ENCODE measurements at places on chromosomes 11 and 22. TPM values are rescaled to one million over a fixed set of nuclear protein-coding genes. Genes with fewer than 3 reads are reported as not detected.

GRCh38 chr22:27792452-27793161, 8.9 kb downstream of the MN1 start:
- H3K36me3 ChIP-seq, result no peaks in the 10 kb centered on the region
- peaks cover 46% of the 10 kb centered on the region for H3K27me3 ChIP-seq
- DNase-seq, result no peak
- H3K4me1 ChIP-seq, result no peaks in the 10 kb centered on the region

- H3K36me3 ChIP-seq, result peaks cover 14% of the 10 kb centered on the region
- DNase-seq, result peak; percentile 78
- H3K4me3 ChIP-seq, result peak overlapping the region; percentile 2
Measured at GRCh38 chr11:77407613-77408012, 66.3 kb downstream of the PAK1 start.

GRCh38 chr22:37101311-37102066, 8.0 kb downstream of the TMPRSS6 start:
- H3K27me3 ChIP-seq, result peaks cover 63% of the 10 kb centered on the region
- no peaks in the 10 kb centered on the region for H3K4me1 ChIP-seq
- DNase-seq, result no peak
- no peaks in the 10 kb centered on the region for H3K36me3 ChIP-seq
- H3K27ac ChIP-seq, result no peak overlapping the region

DNA sequence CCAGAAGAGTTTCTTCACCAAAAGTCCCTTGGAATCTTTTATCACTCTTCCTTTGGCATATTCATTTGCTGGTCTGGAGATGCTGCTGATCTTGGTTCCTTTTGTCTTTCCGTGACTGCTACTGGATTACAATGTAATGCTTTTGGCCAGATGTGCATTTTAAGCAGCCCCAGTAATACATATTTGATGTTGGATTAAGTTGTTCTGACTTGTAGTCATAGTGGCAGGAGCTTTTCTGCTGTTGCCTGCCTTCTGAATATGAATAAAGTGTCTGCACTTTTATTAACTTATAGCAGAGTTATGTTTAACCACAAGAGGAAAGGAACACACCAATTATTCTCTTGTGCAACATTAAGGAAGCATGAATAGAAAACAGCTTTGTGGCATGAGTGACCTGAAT, 360.0 kb upstream of the DDI1 start:
- peaks cover 37% of the 10 kb centered on the region for H3K4me1 ChIP-seq
- no peak overlapping the region for H3K27ac ChIP-seq

GRCh38 chr11:79845002-79845709, 404.3 kb upstream of the TENM4 start:
- no peak overlapping the region for H3K27ac ChIP-seq
- H3K4me3 ChIP-seq, result no peak overlapping the region
- H3K27me3 ChIP-seq, result no peaks in the 10 kb centered on the region
- DNase-seq, result no peak
- H3K4me1 ChIP-seq, result no peaks in the 10 kb centered on the region
- H3K36me3 ChIP-seq, result no peaks in the 10 kb centered on the region

DNA sequence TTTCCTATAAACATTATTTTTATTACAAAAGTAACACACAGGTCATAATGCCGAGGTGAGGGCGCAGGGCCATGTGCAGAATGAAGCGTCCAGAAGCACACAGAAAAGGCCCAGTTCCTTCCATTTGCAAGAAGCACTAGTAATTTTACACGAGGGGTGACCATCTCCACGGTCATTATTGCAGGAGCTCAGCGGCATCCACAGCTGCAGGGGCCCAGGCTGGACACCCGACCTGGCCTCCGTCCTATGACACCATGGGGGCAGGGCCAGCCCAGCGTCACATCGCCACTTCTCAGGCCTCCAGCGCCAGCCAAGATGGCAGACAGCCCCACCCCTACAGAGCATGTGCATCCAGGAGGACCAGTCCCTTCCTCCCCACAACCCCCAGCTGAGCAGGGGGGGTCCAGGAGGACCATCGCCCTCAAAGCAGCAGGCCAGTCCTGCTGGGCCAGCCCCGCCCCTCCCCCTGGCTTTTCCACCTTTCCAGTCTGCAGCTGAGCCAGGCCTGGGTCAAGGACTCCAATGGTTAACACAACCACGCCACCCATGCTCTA, 3.5 kb downstream of the IGF2 start:
- H3K27ac ChIP-seq, result no peak overlapping the region
- H3K4me1 ChIP-seq, result no peaks in the 10 kb centered on the region
- H3K36me3 ChIP-seq, result no peaks in the 10 kb centered on the region

TUBGCP6 gene
- total RNA-seq, result 20.6 TPM

- H3K4me1 ChIP-seq, result peaks cover 22% of the 10 kb centered on the region
- no peak for DNase-seq
- peaks cover 12% of the 10 kb centered on the region for H3K36me3 ChIP-seq
- H3K27ac ChIP-seq, result no peak overlapping the region
- peaks cover 26% of the 10 kb centered on the region for H3K27me3 ChIP-seq
Measured at GRCh38 chr22:23837911-23838680, 710 bp downstream of the DERL3 start.

FGF4 gene
- not detected for total RNA-seq

GRCh38 chr11:67283481-67283963, 5.6 kb upstream of the ANKRD13D start:
- H3K4me3 ChIP-seq, result no peak overlapping the region
- H3K4me1 ChIP-seq, result peaks cover 13% of the 10 kb centered on the region
- peaks cover 2% of the 10 kb centered on the region for H3K27me3 ChIP-seq
- DNase-seq, result no peak
- no peak overlapping the region for H3K27ac ChIP-seq
- H3K36me3 ChIP-seq, result peaks cover 7% of the 10 kb centered on the region

- peaks cover 22% of the 10 kb centered on the region for H3K4me1 ChIP-seq
- DNase-seq, result no peak
- H3K36me3 ChIP-seq, result no peaks in the 10 kb centered on the region
- peaks cover 9% of the 10 kb centered on the region for H3K27me3 ChIP-seq
- no peak overlapping the region for H3K4me3 ChIP-seq
Measured at GRCh38 chr11:75797116-75797515, 17.9 kb upstream of the UVRAG start.

DNA sequence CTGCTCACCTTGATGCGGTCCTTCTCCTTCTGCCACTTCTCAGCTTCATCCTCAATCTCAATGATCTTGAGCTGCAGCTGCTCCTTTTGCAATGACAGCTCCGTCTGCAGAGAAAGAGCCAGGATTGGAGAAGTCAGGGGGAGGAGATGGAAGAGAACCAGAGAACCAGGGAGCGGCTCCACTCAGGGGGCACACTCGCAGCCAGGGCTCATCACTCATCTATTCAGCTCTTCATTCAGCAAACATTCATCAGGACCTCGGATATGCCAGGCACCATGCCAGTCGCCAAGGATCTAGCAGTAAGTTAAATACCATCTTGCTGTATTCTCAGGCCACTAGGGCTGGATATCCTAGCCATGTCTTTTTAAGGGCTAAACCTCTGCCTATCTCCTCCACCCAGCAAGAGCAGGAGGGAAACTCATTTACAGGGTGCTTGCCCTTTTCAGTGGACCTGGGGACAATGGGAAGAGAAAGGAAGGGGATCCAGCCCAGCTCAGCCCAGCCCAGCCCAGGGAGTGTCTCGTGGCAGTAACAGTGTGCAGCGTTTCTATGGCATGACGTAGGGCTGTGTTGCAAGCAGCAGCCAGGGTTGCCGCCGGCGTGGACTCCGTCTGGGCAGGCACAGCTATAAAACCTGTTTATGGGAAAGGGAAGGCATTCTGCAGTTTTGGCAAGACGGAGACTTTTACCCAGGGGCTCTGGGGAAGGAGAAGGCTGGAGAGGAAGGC, 9.4 kb downstream of the TRIM29 start:
- H3K27me3 ChIP-seq, result peaks cover 15% of the 10 kb centered on the region
- DNase-seq, result peak; percentile 77
- peak overlapping the region; percentile 89 for H3K27ac ChIP-seq
- no peaks in the 10 kb centered on the region for H3K36me3 ChIP-seq

DNA sequence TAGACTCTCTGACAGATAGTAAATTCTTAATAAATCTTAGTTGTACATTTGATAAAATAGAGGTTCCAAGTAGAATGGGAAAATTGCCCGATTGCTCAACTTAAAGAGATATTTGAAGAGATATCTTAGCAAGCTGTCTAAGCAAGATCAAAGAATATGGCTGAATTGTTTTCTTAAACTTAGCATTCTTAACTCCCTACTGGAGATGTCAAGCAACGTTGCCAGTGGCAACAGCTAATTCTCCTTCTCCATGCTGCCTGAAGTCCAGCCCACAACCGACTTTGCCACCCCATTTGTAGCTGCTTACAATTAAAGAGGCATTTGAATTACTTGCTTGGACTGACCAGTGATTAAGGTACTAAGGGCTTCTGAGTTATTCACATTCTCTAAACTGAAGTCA, 94.4 kb downstream of the FAM181B start:
- H3K36me3 ChIP-seq, result no peaks in the 10 kb centered on the region
- no peak overlapping the region for H3K4me3 ChIP-seq
- no peaks in the 10 kb centered on the region for H3K4me1 ChIP-seq
- no peak overlapping the region for H3K27ac ChIP-seq

DNA sequence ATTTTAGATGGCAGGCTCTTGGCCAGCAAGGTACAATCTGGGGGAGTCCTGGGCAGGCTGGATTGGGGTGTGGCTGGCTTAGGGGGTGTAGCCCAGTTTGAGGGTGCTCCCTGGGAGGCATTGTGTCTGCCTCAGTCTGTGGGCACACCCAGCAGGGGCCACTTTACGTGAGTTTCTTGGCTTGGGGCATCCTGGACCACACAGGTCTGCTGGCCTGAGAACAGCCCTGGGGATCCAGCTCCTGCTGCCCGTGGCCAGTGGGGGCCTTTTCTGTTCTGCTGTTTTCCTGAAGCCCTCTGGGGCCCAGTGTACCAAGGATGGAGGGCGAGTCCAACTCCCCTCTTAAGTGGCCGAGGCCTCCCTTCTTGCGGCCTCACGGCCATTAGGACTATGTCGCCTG, 71.9 kb downstream of the MPPED1 start:
- no peak for DNase-seq
- no peak overlapping the region for H3K4me3 ChIP-seq
- no peak overlapping the region for H3K27ac ChIP-seq
- no peaks in the 10 kb centered on the region for H3K4me1 ChIP-seq

GRCh38 chr11:9267680-9268079, 2.5 kb upstream of the DENND5A start:
- no peak overlapping the region for H3K27ac ChIP-seq
- no peak for DNase-seq
- no peak overlapping the region for H3K4me3 ChIP-seq
- no peaks in the 10 kb centered on the region for H3K27me3 ChIP-seq

- H3K36me3 ChIP-seq, result no peaks in the 10 kb centered on the region
- peaks cover 13% of the 10 kb centered on the region for H3K27me3 ChIP-seq
- DNase-seq, result no peak
Measured at GRCh38 chr22:46027211-46028105, 50.5 kb upstream of the WNT7B start.

DNA sequence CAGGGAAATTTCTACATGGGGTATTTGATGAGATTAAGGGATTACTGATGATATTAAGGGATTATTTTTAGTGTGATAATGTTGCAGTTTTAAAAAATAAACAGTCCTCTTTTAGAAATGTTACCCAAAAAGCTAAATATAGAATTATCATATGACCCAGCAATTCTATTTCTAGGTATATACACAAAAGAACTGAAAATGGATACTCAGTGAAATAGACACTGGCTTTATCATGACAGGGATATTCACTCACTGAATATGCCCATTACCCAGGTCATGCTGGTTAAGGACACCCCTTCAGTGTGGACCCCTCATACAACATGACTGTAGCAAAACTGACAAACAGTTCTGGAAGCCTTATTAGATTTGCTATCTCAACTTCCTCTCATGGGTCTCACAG, 27.8 kb downstream of the USP28 start:
- H3K4me3 ChIP-seq, result no peak overlapping the region
- DNase-seq, result no peak
- no peak overlapping the region for H3K27ac ChIP-seq
- peaks cover 2% of the 10 kb centered on the region for H3K27me3 ChIP-seq
- peaks cover 14% of the 10 kb centered on the region for H3K36me3 ChIP-seq
- no peaks in the 10 kb centered on the region for H3K4me1 ChIP-seq

C22orf42 gene
- total RNA-seq, result not detected

GRCh38 chr22:48907591-48907990, 920.1 kb downstream of the BRD1 start:
- no peaks in the 10 kb centered on the region for H3K4me1 ChIP-seq
- no peaks in the 10 kb centered on the region for H3K27me3 ChIP-seq
- H3K27ac ChIP-seq, result no peak overlapping the region
- no peak for DNase-seq

GRCh38 chr11:35633827-35634423, 15.7 kb downstream of the FJX1 start:
- H3K27me3 ChIP-seq, result no peaks in the 10 kb centered on the region
- H3K4me1 ChIP-seq, result peaks cover 38% of the 10 kb centered on the region
- peaks cover 5% of the 10 kb centered on the region for H3K36me3 ChIP-seq
- no peak overlapping the region for H3K27ac ChIP-seq

RFPL3 gene
- total RNA-seq, result not detected

DNA sequence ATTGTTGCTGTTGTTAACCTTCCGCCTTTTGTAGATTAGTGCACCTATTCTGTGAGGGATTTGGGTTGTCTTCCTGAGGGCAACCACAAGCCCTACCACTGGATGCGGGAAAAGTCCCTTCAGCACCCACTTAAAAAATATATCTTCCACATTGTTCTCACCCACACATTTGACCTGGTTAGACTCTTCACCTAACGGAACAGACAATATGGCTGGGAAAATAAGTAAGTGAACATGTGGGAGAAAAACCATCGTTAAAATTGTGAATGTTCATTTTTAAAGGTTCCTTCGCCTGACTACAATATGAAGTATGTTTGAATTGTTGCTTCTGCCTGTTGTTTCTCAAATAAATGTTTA, 72.0 kb upstream of the MPEG1 start:
- H3K27ac ChIP-seq, result no peak overlapping the region
- no peaks in the 10 kb centered on the region for H3K4me1 ChIP-seq
- no peak for DNase-seq
- no peaks in the 10 kb centered on the region for H3K36me3 ChIP-seq

- no peaks in the 10 kb centered on the region for H3K27me3 ChIP-seq
- no peak for DNase-seq
- peak overlapping the region; percentile 81 for H3K4me3 ChIP-seq
- H3K4me1 ChIP-seq, result peaks cover 59% of the 10 kb centered on the region
Measured at GRCh38 chr11:103434073-103434411, 324.8 kb downstream of the DYNC2H1 start.

IGLL5 gene
- not detected for total RNA-seq

GRCh38 chr11:12811861-12812260, 137.6 kb downstream of the TEAD1 start:
- H3K27ac ChIP-seq, result peak overlapping the region; percentile 82
- H3K27me3 ChIP-seq, result peaks cover 16% of the 10 kb centered on the region
- H3K4me3 ChIP-seq, result no peak overlapping the region
- H3K4me1 ChIP-seq, result peaks cover 100% of the 10 kb centered on the region
- peaks cover 14% of the 10 kb centered on the region for H3K36me3 ChIP-seq
- DNase-seq, result no peak

IGHMBP2 gene
- total RNA-seq, result 14.5 TPM

RFPL2 gene
- not detected for total RNA-seq

GRCh38 chr11:73787051-73787642, 527 bp upstream of the MRPL48 start:
- H3K27me3 ChIP-seq, result no peaks in the 10 kb centered on the region
- peak overlapping the region; percentile 99 for H3K4me3 ChIP-seq
- DNase-seq, result no peak
- peak overlapping the region; percentile 97 for H3K27ac ChIP-seq
- H3K4me1 ChIP-seq, result peaks cover 17% of the 10 kb centered on the region

GRCh38 chr11:14904745-14905103, 12.7 kb upstream of the CYP2R1 start:
- H3K36me3 ChIP-seq, result no peaks in the 10 kb centered on the region
- no peak for DNase-seq
- H3K4me3 ChIP-seq, result peak overlapping the region; percentile 38
- H3K4me1 ChIP-seq, result peaks cover 5% of the 10 kb centered on the region
- peaks cover 2% of the 10 kb centered on the region for H3K27me3 ChIP-seq
- no peak overlapping the region for H3K27ac ChIP-seq

GRCh38 chr11:64285885-64286800, 495 bp downstream of the GPR137 start:
- peaks cover 21% of the 10 kb centered on the region for H3K4me1 ChIP-seq
- H3K4me3 ChIP-seq, result peak overlapping the region; percentile 83
- peak overlapping the region; percentile 68 for H3K27ac ChIP-seq
- H3K36me3 ChIP-seq, result peaks cover 6% of the 10 kb centered on the region
- H3K27me3 ChIP-seq, result peaks cover 15% of the 10 kb centered on the region

STT3A gene
- total RNA-seq, result 275 TPM

All from HFFc6 (cell line).